T-helper 1 cell (primary cell): ENCODE measurements at places on chromosomes 7 and 10.
A peak's percentile ranks its signal among the peaks of the same experiment; 100 is the strongest.

DNA sequence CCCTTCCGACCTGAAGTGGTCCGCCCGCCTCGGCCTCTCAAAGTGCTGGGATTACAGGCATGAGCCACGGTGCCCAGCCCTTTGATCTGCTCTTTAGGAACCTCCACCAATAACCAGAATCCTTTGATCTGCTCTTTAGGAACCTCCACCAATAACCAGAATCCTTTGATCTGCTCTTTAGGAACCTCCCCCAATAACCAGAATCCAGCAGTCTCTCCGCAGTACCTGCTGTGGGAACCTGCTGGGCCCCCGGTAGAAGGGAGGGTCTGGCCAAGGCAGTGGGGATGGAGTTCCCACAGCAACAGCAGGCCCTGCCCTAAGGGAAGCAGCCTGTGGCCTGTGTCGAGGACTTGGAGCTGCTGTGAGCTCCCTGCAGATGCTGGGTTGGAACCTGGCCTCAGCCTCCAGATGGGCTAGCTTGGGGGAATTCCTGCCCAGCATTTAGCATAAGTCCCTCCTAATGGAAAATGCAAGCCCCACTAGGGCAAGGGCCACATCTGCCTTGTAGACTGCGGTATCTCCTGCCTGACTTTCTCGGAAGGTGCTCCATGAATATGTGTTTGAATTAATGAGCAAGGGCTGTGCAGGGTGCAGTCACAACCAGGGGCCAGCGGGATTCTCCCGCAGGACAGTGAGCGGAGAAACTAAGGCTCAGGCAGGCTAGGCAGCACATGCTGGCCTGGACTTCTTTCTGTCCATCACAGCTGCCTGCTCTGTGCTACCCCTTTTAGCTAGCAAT is 165.8 kb downstream of the UBE2H start:
- DNase-seq, result no peak

DNA sequence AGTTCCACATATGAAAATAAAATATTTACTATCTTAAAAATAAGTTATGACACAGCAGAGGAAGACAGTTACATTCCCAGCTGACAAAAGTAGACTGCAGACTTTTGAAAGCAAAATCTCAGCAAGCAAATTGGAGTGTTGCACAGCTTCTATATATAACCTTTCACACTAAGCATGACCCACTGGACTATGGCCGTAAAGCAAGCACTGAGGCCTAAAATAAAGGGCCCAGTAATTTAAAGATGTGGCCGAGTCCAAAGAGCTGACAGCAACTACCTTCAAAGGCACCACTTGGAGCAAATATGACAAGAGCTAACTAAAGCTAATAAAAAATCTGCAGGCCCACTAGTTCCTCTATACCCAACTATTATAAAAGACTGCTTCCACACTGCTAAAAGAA is 6.5 kb downstream of the GDI2 start:
- DNase-seq, result no peak

GRCh38 chr10:13787015-13787421 is 200.3 kb downstream of the PRPF18 start:
- DNase-seq, result peak; percentile 71

DNA sequence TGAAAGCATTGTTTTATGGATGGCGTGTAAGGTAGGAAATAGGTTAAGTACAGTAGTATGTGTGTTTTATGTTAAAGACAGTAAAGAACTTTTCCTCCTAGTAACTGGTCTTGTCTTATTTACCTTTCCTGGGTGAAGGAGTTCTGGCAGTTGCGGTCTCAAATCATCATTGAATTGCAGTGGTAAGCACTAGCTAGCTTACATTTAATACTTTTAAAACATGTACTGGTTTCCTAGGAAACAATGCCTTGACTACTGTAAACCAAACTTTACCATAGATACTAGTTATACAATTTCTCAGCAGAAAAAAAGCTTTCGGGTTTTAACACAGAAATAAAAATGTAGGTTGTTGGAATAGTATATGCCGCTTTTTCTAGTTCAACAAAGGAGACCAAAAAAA is 37.7 kb downstream of the PRKG1 start:
- DNase-seq, result no peak

- DNase-seq, result no peak
Measured at GRCh38 chr7:149317986-149318672, 56.1 kb downstream of the ZNF783 start.

GRCh38 chr7:104548861-104549260 is 220.5 kb downstream of the LHFPL3 start:
- no peak for DNase-seq

GRCh38 chr10:131350660-131351059 is 39.1 kb upstream of the TCERG1L start:
- no peak for DNase-seq

- DNase-seq, result no peak
Measured at GRCh38 chr10:45602836-45603235, 69.7 kb downstream of the ZFAND4 start.

- DNase-seq, result no peak
Measured at GRCh38 chr10:112741830-112742402, 208.1 kb upstream of the TCF7L2 start.

DNA sequence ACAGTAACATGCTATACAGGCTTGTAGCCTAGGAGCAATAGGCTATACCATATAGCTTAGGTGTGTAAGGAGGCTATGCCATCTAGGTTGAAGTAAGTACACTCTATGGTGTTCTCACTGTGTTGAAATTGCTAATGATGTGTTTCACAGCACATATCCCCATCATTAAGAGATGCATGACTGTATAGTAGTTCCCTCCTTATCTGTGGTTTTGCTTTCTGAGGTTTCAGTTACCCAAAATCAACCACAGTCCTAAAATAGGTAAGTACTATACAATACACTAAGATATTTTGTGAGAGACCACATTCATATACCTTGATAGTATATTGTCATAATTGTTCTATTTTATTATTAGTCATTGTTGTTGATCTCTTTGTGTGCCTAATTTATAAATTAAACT is 12.7 kb downstream of the FZD1 start:
- DNase-seq, result no peak

- DNase-seq, result no peak
Measured at GRCh38 chr7:115260381-115260780, 338.5 kb downstream of the MDFIC start.

DNA sequence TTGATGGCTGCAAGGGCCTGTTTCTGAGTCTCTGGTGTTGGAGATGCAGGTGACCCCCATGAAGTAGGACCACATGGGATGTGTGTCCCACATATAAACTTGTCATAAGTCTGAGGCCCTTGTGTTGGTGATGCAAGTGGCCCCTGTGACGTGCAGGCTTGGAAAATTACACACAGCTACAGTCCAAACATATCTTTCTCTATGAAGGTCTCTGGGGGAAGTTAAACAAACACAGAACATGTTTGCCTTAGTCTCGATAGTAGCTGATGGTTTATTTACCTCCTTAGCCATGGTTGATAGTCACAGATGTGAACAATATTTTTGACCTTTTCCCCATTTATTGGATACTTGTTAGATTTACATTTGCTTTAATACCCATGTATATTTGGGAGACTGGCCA is 64.7 kb downstream of the ADCY1 start:
- DNase-seq, result no peak

DNA sequence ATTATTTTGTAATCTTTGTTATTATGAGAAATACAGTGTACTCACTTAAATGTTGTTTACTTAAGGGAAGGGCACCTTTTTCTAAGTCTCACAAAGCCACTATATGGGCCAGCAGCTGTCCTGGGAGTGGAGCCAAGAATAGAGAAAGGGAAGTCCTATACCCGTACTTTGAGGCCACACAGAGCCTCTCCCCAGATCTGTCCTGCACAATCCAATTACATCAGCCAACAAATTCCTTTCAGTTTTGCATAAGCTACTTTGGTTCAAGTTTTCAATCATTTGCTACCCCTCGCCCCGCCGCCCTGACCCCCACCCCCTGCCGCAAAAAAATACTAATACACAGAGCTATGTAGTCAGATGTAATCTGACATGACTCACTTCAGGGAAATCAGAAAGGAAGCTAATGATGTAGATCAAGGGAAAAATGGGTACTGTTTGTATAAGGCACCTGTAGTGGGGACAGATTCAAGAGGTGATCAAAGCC is 297.4 kb upstream of the NEBL start:
- no peak for DNase-seq

DNA sequence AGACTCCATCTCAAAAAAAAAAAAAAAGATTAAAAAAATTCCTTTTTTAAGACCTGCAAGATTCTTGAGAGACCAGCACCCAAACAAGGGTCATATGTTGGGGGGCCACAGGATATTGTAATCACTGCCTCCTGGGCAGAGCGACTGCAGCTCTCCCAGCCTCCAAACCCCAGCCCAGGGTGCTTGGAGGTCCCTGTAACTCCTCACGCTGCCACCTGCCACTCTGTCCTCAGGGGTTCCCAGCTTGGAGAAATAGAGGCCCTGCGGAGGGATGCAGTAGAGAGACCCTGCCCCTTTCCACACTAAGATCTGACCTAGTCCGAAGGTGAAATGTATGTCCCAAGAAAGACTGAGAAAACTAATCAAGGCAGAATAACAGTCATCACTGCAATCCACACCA is 343.7 kb downstream of the GRID1 start:
- no peak for DNase-seq

DNA sequence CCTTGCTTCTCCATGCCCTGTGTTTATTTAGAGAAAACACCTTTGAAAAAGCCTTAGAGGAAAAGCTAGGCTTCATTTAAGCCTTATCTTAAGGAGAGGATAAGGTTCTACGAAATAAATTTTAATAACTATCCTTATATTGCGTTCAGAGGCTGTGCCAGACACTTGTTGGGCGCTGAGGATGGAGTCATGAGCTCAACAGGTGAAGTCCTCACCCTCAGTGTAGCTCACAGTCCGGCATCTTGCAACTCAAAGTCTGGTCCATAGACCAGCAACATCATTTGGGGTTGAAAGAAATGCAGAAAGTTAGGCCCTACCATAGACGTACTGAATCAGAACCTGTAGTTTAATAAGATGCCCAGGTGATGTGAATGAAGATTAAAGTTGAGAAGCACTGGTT is 3.8 kb upstream of the STMP1 start:
- no peak for DNase-seq

DNA sequence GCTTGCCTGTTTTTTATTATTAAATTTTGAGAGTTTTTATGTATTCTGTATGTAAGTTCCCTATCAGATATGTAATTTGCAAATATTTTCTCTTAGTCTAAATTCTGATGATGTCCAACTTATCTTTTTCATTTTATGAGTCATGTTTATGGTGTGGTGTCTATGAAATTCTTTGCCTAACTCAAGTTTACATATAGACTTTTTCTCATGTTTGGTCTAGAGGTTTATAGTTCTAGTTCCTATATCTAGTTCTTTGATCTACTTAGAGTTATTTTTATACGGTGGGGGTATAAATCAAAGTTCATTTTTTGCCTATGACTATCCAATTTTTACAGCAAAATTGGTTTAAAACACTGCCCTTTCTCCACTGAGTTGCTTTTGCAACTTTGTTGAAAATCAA is 26.3 kb upstream of the CCDC7 start:
- DNase-seq, result no peak

- DNase-seq, result no peak
Measured at GRCh38 chr7:117205873-117206272, 117.0 kb downstream of the WNT2 start.
